Heart left ventricle (tissue), 16 donors: ENCODE measurements at places on chromosomes 6 and 20. TPM values are rescaled to one million over a fixed set of nuclear protein-coding genes. Genes with fewer than 3 reads are reported as not detected.

Gene TNF
- 0.15 TPM for polyA plus RNA-seq

Gene PTPRA
- polyA plus RNA-seq: 18.9 TPM

Gene FAM83C
- polyA plus RNA-seq: not detected

Gene TRDN
- 39.0 TPM for polyA plus RNA-seq

Gene OPN5
- polyA plus RNA-seq: 0.53 TPM

Gene HEY2
- 21.4 TPM for polyA plus RNA-seq

Gene CLIC5
- polyA plus RNA-seq: 63.2 TPM

Gene IBTK
- polyA plus RNA-seq: 19.6 TPM

Gene OR2J3
- not detected for polyA plus RNA-seq

Gene UNC5CL
- 0.65 TPM for polyA plus RNA-seq

Gene FOXA2
- not detected for polyA plus RNA-seq

Gene OR12D3
- polyA plus RNA-seq: not detected

Gene HCK
- polyA plus RNA-seq: 3.7 TPM

Gene PKIG
- polyA plus RNA-seq: 213 TPM

Gene BPIFA1
- polyA plus RNA-seq: not detected

Gene BHLHE23
- polyA plus RNA-seq: not detected

Gene TBXT
- polyA plus RNA-seq: not detected

Gene ANGPT4
- polyA plus RNA-seq: 0.08 TPM

Gene DBNDD2
- 331 TPM for polyA plus RNA-seq

Gene SPATA25
- 0.58 TPM for polyA plus RNA-seq

Gene IMPG1
- not detected for polyA plus RNA-seq

Gene SEMG2
- polyA plus RNA-seq: not detected

Gene LRRC1
- 2.5 TPM for polyA plus RNA-seq

Gene CHRNA4
- 0.23 TPM for polyA plus RNA-seq

Gene CDSN
- 0.15 TPM for polyA plus RNA-seq

Gene ERVFRD-1
- not detected for polyA plus RNA-seq

Gene RIPPLY2
- polyA plus RNA-seq: not detected

Gene CCR6
- not detected for polyA plus RNA-seq

Gene ESR1
- 0.19 TPM for polyA plus RNA-seq

Gene APOM
- polyA plus RNA-seq: 2.4 TPM

Gene BPIFB1
- 0.04 TPM for polyA plus RNA-seq

Gene MEI4
- 0.11 TPM for polyA plus RNA-seq

Gene NMBR
- not detected for polyA plus RNA-seq

Gene BNIP5
- polyA plus RNA-seq: not detected

Gene RNF39
- not detected for polyA plus RNA-seq

Gene TMEM244
- not detected for polyA plus RNA-seq
